ENCODE measurements at places on chromosomes 3 and 15.

DNA sequence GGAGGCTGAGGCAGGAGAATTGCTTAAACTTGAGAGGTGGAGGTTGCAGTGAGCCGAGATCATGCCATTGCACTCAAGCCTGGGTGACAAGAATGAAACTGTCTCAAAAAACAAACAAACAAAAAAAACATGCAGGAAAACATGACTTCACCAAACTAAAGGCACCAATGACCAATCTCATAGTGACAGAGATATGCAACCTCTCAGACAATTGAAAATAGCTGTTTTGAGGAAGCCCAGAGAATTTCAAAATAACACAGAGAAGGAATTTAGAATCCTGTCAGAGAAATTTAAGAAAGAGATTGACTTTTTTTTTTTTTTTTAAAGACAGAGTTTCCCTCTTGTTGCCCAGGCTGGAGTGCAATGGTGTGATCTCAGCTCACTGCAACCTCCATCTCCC is 26.1 kb downstream of the NCBP2 start:
- no peak for DNase-seq

- DNase-seq, result no peak
Observed at GRCh38 chr3:8854656-8855055, 85.2 kb upstream of the OXTR start.

- DNase-seq, result no peak
Observed at GRCh38 chr3:14206548-14207177, 28.0 kb downstream of the LSM3 start.

- DNase-seq, result no peak
Observed at GRCh38 chr3:163071713-163072112, 1575.1 kb downstream of the OTOL1 start.

DNA sequence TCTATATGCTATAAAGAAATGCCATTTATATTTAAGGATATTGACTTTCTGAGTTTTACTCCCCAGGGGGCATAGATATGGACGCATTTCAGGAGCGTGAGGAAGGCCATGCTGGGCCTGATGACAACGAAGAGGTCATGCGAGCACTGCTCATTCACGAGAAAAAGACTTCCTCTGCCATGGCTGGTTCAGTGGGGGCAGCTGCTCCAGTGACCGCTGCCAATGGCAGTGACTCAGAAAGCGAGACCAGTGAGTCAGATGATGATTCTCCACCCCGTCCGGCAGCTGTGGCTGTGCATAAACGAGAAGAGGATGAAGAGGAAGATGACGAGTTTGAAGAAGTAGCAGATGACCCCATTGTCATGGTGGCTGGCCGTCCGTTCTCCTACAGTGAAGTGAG is 38.4 kb downstream of the GTF2E1 start:
- no peak for DNase-seq

DNA sequence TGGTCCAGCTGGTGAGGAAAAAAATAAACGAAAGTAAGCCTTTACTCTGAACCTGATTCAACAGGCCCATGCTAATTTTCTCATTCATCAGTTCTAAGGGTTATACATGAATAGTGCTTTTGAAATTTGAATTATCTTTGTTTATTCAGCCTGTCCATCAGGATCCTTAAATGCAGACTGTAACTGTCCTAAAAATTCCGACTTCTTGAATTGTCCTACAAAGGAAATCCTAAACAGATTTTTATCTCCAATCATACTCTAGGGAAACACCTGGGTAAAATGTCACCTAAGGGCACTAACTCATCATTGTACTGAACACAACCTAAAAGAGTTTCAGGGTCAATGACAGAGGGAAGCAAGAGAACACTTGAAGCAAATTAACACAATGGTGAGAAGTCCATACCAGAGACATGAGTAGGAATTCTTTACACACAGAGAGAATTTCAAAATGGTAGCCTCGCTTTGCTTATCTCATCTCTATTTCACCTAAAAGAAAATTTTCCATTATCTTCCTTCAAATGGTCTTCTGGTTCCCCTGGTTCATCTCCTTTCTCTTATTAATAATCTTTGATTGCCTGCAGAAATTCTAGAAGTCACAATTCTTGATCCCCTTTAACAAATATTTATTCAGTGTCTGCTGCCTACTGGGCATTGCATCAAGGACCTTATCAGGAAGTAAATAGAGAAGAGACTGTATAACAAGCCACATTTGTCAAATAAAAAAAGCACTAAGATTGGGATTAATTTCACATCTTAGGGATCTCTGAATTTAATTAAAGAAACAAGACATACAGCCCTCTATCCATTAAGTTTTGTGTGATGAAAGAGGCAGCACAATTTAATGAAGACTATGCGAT is 182.7 kb downstream of the MEIS2 start:
- no peak for DNase-seq

DNA sequence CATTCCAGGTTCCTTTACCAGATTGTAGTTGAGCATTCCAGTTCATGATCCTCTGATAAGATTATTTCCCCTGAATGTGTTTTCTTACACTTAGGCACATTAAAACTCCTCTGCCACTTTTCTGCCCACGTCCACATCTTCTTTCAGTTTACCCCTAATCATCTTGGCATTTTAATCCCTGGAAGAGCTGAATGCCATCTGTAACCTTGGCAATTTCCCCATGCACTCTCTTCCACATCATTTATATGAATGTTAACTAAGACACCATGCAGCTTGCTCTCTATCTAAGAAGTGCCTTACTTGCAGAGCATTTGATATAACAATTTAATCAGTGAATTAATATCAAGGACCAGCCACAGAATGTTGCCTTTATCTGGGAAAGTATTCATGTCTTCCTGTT is 25.8 kb downstream of the TIMP4 start:
- DNase-seq, result no peak

- no peak for DNase-seq
Observed at GRCh38 chr15:64782751-64783150, 7.4 kb upstream of the RBPMS2 start.

DNA sequence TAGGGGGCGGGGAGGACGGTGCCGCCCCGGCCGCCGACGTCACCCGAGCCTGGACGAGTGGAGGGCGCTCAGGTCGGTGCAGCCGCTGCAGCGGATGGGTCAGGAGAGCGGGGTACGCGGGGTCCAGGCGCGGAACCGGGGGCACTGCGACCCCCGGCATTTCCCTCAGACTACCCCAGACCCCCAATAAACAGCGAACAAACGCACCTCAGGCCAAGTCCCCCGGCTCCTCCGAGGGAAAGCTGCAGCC is 78.9 kb downstream of the IQSEC1 start:
- DNase-seq, result peak; percentile 63

DNA sequence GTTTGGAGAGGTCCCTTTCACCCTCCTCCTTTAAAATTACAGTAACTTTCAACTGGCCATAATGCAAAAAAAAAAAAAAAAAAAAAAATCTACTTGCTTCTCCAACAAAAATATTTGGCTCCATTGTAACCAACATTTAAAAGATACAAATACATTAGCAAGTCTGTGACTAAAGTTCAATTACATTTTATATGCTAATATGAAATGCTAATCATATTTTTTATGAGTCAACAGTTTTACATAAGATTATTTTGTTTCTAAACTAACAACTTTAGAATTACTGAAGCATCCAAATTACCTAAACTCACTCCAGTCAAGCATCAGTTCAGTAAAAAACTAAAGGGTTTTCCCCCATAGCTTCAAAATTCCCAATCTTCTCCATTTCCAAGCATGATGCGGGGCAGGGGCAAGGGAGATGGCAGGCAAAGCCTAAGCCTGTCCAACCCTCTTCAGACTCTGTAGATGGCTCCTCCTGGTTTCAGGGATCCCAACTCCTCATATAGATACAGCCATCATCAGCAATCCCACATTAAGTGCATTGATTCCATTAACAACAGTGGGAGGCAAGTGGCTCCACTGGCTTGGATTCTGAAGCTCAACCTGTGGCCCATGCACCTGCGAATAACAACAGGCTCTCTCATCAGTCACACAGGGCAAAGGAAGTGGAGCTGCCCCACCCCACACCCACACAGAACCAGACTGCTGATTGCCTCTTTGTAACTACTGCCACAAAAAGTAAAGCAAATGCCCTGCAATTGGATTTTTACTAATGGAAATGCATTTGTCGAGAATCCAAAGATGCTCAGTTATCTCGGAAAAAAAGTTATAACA is 15.0 kb downstream of the SFMBT1 start:
- no peak for DNase-seq

DNA sequence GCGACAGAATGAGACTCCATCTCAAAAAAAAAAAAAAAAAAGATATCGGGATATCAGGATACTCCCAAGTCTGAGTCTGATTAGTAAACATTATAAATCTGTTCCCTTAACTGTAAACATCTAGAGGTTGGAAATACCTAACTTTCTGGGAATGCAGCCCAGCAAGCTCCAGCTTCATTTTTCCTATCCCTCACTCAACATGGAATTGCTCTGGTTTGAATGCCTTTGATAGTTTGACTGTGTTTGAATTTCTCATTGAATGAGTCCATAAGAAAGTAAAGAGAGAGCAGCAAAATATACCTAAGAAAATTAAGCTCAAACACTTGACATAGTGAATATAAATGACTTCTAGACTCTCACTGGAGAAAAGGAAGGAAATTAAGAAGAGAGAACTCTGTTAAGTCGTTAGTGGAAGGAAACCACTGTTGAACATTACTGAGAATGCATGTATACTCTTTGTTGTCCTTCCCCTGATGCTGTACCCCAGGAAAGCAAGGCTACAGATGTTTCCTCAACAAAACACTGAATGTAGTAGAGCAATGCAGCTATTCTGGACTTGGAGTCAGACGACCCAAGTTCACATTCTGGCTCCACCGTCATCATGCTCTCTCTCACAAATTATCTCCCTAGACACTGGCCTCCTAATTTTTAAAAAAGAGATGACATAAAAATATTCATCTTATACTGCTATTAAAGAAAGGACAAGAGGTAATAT is 62.4 kb downstream of the CD200 start:
- no peak for DNase-seq

GRCh38 chr15:99706557-99707303 is 26.5 kb downstream of the LYSMD4 start:
- no peak for DNase-seq

DNA sequence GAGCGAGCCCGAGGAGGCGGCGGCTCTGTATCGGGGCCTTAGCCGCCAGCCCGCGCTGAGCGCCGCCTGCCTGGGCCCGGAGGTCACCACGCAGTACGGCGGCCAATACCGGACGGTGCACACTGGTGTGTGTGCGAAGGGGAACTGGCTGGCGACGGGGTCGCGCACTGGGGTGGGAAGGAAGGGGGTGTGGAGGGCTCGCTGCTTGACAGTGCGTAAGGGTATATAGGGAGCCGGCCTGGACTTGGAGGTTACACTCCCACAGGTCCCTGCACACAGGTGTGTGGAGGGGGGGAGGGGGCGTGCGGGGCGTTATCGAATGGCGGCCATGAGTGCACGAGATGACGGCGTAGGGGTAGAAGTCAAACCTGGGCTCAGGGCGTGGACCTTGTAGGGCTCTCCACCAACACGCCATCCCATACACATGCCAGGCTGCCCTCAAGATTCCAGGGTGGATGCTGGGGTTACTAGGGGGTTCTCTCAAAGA is 389 bp downstream of the APEH start:
- no peak for DNase-seq

GRCh38 chr15:92452143-92452542 is 58.5 kb downstream of the ST8SIA2 start:
- no peak for DNase-seq

- peak; percentile 52 for DNase-seq
Observed at GRCh38 chr15:51094606-51095569, at the start of gene TNFAIP8L3. Gene TNFAIP8L3, minus strand, starts transcription at chr15:51094906. Its CDS starts 311 bp downstream, at chr15:51094595.

GRCh38 chr3:53731934-53732624 is 114.1 kb downstream of the CHDH start:
- DNase-seq, result no peak

GRCh38 chr15:70154718-70155347 is 57.1 kb upstream of the TLE3 start:
- no peak for DNase-seq

GRCh38 chr3:138442433-138442832 is 8.0 kb downstream of the ESYT3 start:
- no peak for DNase-seq

DNA sequence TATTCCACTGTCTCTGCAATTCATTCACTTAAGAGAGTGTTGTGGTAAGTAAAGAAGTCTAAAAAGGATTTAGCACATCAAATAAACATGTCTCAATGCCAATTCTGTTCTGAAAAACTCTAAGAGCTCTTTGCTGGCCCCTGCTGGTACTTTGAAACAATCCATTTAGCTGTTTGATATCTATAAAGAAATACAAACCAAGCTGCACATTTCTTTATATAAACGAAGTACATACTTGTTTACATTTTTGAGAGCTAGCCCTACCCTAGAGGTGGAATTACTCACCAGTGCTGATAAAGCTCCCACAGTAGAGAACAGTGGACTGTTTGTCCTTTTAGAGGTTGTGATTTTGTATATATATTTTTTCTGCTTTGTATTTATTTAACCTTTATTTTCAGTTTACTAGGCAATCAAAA is 75.5 kb downstream of the NEDD4 start:
- peak; percentile 13 for DNase-seq

- no peak for DNase-seq
Observed at GRCh38 chr3:72597756-72598195, 250.5 kb downstream of the SHQ1 start.

DNA sequence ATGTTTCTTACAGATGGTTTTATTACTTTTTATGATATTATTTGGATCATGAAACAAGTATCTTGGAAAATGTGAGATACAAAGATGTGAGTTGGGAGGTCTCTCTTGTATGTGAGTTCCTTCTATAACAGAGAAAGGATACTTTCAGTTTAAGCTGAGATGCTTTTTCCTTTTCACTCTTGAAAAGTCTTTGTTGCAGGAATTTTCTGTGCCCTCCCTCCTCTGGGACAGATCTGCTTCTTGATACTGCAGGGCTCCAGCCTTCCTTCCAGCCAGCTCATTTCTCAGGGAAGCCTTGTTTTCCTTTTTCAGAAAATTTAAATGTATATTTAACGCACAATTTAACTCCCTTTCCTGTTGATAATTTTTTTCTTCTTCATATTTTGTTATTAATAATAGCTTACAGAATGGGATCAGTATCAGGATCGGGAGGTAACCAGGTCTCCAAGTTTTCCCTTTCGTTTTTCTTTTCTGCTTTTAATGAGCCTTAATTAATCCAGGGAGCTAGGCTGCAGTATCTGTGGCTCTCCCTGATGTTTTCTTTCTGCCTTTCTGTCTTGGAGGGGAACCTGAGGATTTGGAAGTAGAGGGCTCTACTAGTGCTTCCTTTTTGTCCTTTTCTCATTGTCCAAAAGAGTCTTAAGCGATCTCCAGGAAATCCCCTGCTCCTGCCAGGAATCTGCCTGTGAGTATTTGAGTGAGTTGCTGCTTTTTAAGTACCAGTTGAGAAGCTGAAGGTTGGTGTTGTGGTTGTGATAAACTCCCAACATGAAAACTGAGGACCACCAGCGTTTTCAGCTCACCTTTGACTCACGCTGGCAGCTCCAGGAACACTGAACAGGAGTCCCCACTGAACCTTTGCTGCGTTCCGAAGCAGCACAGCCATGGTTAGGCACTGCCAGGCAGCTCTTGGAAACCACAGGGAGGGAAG is 105.7 kb downstream of the IGF1R start:
- DNase-seq, result no peak

GRCh38 chr15:45169608-45170480 is 17.9 kb downstream of the SHF start:
- no peak for DNase-seq

GRCh38 chr3:23113455-23114171 is 89.5 kb upstream of the UBE2E2 start:
- no peak for DNase-seq

- DNase-seq, result no peak
Observed at GRCh38 chr3:24520101-24520495, 25.4 kb upstream of the THRB start.

GRCh38 chr3:48301020-48301799 is 32.3 kb downstream of the SPINK8 start:
- peak; percentile 91 for DNase-seq

GRCh38 chr3:31268868-31269267 is 263.9 kb upstream of the STT3B start:
- no peak for DNase-seq

Measured in heart right ventricle (tissue), 16 donors.